ENCODE measurements at places on chromosomes 5 and 9.
A peak's percentile ranks its signal among the peaks of the same experiment; 100 is the strongest.

DNA sequence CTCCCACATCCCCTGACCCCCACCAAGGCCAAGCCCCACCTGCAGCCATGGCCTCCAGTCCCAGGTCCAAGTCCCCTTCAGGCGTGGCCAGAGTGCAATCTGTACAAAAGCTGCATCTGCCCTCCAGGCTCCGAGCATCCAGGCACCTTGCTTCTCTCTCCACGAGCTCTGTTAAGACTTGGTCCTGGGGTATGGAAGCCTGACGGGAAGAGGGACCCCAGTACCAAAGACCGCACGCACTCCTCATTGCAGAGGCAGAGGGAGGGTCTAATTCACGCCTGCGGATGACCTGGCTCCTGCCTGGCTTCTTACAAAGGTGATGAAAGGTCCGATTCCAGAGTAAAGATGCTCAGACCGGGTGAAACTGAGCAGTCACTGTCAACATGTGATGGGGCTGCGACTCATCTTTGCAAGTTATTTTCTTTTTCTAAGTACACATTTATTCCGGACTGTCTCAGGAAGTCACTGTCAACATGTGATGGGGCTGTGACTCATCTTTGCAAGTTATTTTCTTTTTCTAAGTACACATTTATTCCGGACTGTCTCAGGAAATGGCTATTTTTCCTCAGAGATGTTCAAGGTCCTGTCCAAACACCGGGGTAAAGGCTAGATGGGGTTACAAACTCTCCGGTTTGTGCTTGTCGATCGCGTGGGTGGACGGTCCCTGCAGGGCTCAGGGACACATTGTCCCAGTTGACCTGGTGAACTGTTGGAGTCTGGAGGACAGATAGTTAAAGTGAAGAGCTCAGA is 252.0 kb upstream of the IRX4 start:
- DNase-seq = no peak
- H3K4me3 ChIP-seq = no peak overlapping the region
- no peaks in the 10 kb centered on the region for H3K4me1 ChIP-seq
- H3K36me3 ChIP-seq = no peaks in the 10 kb centered on the region

- no peak overlapping the region for H3K27ac ChIP-seq
- H3K4me3 ChIP-seq = no peak overlapping the region
- no peak for DNase-seq
- H3K27me3 ChIP-seq = no peaks in the 10 kb centered on the region
- H3K4me1 ChIP-seq = no peaks in the 10 kb centered on the region
Measured at GRCh38 chr9:882416-882924, 41.0 kb downstream of the DMRT1 start.

DNA sequence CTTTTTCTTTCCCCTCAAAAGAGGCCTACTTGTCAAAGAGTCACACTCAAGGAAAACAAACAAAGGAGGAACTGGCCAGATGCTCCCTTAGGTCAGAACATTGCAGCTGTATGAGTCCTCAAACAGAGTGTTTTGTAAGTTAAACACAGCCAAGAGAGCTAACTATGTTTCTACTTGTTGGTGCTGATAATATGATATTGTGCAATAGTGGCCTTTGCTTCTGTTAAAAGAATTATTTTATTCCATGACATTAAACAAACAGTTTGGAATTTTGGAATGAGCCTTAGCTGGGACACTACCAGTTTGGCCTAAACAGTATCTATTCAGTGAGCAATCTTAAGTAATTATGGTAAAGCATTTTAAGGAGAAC is 56.0 kb upstream of the TPD52L3 start:
- peak; percentile 70 for DNase-seq
- H3K4me3 ChIP-seq = no peak overlapping the region
- no peaks in the 10 kb centered on the region for H3K27me3 ChIP-seq

DNA sequence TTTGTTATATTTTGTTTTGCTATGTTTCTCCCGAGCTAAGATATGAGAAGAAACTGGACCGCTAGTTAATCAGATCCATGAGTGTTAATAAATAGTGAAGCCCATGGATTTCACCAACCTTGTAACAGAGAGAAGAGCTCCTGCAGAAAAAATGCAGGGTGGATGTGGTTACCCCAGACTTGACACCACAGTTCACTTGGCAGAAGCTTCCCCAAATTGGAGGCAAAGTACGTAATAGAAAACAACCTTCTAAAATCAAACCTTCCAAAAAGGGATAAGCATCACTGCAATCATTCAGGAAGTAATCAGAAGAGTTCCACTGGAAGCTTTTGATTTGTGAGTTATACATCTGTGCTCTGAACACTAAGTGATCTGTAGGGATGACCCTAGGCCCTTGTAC is 267.5 kb downstream of the ACTL7B start:
- H3K36me3 ChIP-seq = no peaks in the 10 kb centered on the region
- DNase-seq = no peak
- no peaks in the 10 kb centered on the region for H3K4me1 ChIP-seq

GRCh38 chr5:132471151-132471907 is 19.2 kb downstream of the IRF1 start:
- H3K4me1 ChIP-seq = no peaks in the 10 kb centered on the region
- H3K27me3 ChIP-seq = no peaks in the 10 kb centered on the region
- H3K36me3 ChIP-seq = no peaks in the 10 kb centered on the region
- no peak overlapping the region for H3K27ac ChIP-seq

- H3K27me3 ChIP-seq = no peaks in the 10 kb centered on the region
- no peaks in the 10 kb centered on the region for H3K4me1 ChIP-seq
- no peak overlapping the region for H3K27ac ChIP-seq
- no peak overlapping the region for H3K4me3 ChIP-seq
- peaks cover 67% of the 10 kb centered on the region for H3K36me3 ChIP-seq
Measured at GRCh38 chr9:129863059-129863690, 27.9 kb downstream of the USP20 start.
